ENCODE measurements at places on chromosomes 5 and 9.

DNA sequence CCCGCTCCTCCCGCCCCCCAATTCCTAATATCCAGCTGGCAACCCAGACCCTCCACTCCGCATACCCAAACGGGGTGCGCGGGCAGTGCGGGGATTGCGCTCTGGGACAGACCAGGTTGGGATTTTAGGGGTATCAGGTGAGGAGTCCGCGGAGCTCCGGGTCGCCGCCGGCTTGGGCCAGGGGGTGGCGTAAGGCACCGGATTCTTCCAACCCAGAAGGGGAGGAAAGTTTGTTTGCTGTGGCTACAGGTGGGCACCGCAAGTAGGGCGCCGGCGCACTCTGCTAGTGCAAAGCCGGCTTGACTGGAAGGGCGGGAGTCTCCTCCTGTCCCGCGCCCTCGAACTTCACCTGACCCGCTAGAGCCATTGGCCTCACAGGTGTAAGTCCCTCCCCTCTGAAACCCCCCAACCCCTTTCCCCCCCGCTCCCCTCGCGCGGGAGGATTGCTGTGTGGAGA is 709 bp downstream of the IQGAP2 start:
- DNase-seq: peak; percentile 60

DNA sequence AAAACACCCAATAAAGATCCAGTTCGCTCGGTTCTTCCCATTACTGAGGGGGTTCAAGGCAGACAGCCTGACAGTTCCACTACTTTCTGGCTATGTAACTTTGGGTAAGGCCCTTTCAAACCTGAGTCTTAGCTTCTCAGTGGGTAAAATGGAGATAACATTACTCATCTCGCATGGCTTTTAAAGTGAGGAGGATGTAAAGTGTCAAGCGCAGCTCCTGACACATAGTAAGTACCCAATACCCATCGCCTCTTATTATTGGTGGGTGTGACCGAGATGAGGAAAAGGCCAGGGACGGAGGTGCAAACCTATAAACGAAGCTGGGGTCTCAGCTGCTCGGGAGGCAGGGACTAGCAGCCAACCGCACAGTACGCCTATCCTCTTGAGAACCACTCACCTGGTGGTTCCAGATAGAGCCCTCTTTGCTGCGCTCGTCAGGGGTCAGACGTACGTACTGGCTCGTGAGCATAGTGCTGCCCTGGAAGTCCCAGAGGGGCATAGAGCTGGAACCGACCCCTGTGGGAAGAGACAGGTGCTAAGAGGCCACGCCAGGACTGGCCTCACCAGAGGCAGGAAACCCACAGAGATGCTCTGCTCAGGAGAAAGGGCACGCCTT is 584 bp downstream of the LMAN2 start:
- no peak for DNase-seq

GRCh38 chr9:128005923-128006322 is 25.1 kb upstream of the EEIG1 start:
- no peak for DNase-seq

DNA sequence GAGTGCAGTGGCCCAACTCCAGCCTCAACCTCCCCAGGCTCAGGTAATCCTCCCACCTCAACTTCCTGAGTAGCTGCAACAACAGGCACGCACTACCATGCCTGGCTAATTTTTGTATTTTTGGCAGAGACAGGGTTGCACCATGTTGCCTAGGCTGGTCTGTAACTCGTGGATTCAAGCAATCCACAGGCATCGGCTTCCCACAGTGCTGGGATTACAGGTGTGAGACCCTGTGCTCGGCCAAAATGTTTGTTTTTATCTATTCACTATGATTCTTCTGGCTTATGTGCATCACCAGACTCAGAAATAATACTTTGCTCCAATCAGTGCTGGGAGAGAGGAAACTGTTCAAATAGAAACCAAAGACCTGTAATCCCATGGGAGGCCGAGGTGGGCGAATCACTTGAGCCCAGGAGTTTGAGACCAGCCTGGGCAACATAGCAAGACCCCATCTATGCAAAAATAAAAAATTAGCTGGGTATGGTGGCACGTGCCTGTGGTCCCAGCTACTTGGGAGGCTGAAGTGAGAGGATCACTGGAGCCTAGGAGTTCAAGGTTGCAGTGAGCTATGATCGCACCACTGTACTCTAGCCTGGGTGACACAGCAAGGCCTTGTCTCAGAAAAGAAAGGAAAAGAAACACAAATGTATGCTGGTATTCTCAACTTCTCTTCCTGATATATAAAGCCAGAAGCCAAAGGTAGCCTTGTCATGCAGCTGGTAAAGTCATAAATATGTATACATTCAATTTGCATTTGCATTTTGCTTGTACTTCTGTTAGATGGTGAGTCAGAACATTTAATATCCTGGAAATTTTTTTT is 4.5 kb downstream of the PIP5K1B start:
- DNase-seq: no peak

GRCh38 chr5:13625616-13626198 is 318.8 kb downstream of the DNAH5 start:
- DNase-seq: no peak

- no peak for DNase-seq
Observed at GRCh38 chr5:72842816-72843215, 26.4 kb downstream of the TNPO1 start.

GRCh38 chr5:5141625-5142525 is 1.7 kb downstream of the ADAMTS16 start:
- peak; percentile 32 for DNase-seq

DNA sequence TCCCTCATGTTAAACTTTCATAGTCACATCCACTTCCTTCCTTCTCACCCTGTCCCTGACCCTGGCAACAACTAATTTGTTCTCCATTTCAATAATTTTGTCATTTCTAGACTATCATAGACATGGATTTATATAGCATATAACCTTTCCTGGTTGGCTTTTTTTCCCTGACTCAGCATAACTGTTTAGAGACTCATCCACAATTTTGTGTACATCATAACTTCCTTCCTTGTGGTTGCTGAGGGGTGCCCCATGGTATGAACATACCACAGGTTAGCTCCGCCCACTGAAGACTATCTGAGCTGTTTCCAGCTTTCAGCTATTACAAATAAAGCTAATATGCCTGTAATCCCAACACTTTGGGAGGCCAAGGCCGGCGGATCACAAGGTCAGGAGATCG is 137.3 kb downstream of the PHF2 start:
- no peak for DNase-seq

DNA sequence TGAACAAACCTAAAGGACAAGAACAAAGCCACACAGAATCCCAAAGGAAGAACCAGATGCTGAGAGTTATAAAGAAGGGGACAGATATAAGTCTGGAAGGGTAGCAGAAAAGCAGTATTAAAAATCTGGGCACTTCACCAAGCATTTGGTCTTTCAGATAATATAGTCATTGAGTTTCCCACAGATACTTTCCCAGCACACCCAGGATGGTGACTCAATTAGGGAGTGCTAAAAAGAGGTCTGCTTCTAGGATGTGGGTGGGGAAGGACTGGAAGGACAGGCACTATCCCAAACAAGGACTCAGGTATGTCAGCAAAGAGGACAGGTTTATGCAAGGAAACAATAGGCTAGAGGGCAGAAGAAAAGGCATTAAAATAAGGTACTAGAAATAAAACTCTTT is 59.3 kb downstream of the DIAPH1 start:
- no peak for DNase-seq

DNA sequence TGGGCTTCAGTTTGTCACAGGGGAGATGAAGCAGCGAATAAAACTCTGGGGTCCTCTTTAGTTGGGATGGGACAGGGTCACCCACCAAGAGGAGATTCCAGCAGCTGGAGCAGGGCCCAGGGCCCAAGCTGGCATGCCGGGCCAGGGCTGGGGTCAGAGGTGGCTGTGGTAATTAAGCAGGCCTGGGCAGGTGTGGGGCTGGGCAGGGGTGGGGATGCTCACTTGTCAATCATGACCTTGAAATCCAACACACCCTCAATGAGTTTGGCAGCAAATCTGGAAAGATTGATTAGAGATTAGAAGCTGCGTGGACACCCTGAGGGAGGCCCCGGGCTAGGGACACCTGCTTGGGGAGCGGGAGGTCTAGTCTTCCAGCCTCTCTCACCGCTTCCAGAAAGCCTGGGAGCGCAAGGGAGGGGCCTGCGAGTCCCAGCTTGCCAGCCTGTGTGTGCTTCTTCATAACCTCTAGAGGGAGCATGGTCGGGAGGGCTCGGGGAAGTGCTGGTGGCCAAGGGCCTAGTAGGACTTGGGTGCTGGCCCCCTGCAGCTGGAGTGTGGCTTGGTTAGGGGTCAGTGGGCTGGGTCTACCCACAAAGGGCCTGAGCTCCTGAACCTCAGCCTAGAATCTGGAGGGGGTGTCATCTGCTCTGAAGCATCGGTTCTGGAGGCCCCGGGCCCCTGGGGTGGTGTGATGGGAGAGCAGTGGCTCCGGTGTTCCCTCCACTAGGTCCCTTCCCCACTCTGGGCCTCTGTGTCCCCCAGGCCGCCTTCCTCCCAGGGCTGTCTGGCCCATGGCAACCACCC is 7.6 kb downstream of the CRAT start:
- DNase-seq: peak; percentile 20

DNA sequence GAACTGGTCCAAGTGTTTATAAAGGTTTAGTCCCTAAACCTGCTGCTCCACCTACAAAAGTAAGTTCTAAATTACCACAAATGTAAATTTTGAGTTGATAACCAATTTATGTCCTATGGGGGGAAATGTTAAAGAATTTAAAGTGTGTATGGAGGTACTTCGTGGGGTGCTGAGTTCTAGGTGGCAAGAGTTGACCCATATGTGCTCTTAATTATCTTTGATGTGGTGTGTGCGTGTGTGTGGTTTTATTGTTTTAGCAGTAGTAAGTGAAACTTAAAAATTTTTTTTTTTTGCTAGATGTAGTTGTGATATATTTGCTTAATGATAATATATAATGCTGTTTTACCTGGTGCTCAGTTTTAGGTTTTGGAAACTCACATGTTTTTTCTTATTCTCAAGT is 72.6 kb downstream of the GPBP1 start:
- no peak for DNase-seq

- DNase-seq: no peak
Observed at GRCh38 chr9:69089491-69089890, 53.9 kb downstream of the FXN start.

- DNase-seq: no peak
Observed at GRCh38 chr5:153585622-153586277, 95.3 kb downstream of the GRIA1 start.

- DNase-seq: no peak
Observed at GRCh38 chr9:108160706-108161355, 671.3 kb upstream of the KLF4 start.

GRCh38 chr5:143166661-143167420 is 236.6 kb downstream of the NR3C1 start:
- DNase-seq: no peak

DNA sequence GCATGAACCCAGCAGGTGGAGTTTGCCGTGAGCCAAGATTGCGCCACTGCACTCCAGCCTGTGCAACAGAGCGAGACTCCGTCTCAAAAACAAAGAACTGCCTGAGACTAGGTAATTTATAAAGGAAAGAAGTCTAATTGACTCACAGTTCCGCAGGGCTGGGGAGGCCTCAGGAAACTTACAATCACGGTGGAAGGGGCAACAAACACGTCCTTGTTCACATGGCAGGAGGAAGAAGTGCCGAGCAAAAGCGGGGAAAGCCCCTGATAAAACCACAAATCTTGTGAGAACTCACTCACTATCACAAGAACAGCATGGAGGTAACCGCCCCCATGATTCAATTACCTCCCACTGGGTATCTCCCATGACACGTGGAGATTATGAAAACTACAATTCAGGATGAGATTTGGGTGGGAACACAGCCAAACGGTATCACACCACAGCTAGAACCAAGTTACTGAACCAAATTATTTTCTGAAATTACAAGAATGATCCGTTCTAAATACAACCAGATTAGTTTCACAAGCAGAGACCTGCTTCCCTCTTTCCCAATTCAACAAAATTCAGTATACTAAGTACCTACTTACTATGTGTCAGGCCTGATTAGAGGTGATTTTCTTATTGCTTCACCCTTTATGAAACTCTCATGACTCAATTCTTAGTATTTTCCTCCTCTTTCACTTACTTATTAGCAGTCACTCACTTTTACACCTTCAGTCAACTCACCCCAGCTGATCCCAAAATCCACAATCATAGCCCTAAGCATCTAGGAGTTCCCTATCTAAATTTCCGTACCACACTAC is 8.4 kb downstream of the UBTD2 start:
- DNase-seq: peak; percentile 58

GRCh38 chr9:136107155-136107952 is 11.3 kb downstream of the TMEM250 start:
- DNase-seq: peak; percentile 33
